Kidney capillary endothelial cell (primary cell): ENCODE measurements at places on chromosomes 1 and 21.
A peak's percentile ranks its signal among the peaks of the same experiment; 100 is the strongest.

DNA sequence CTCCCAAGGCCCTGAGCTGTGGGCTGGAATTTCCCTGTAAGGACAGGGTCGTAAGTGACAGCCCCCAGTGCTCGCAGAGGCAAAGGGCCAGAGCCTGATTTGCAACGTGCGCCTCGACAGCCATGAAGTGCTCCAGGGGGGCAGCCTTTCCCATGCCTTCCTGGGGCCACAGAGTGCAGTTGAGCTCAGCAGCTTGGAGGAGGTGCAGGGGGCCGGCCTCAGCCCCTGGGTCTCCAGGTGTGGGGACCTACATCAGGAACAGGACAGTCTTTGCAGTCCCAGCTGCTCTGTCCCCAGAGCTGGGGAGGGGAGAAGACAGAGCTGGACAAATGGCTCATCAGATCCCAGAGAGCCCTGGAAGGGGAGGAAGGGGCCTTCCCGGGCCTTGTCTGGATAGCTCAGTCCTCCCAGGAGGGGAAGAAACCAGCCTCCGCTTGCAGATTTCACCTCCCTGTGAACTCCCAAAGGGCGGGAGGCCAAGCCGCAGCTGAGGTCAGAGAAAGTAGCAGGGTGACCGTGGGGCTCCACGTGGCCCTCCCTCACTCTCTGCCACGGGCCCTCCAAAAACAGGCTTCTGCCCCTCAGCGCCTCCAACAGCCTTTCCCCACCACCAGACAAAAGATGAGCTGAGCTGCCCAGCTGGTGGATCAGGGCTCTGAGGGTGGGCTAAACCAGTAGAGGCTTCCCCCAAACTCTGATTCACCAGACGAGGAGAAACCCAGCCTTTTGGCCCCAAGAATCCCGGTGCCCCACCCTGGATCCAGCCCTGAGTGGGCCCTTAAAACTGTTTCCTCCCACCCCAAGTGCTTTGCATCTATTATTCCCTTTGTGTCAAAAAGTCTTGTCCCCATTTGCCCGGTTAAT is 76.5 kb downstream of the DHRS3 start:
- DNase-seq = no peak

GRCh38 chr1:41317361-41317760 is 43.9 kb upstream of the FOXO6 start:
- no peak for DNase-seq

DNA sequence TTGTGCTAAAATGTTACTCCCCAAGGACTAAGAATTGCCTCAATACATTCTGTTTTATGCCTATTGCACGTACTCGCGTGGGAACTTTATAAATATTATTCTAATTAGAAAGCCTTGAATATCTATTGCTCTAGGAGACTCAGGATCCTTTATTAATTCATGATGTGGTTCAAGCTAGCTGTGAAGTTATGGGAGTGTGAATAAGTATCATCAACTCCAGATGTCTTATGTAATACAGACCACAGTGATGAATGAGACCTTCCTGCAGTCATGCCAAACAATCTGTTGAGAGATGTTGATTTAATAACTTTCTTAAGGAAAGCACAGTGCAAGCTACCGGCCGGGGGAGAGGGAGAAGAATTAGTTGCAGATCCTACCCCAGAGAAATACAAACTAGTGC is 519.2 kb upstream of the ZP4 start:
- no peak for DNase-seq

GRCh38 chr1:167599957-167600581 is 30.0 kb upstream of the RCSD1 start:
- peak; percentile 46 for DNase-seq

DNA sequence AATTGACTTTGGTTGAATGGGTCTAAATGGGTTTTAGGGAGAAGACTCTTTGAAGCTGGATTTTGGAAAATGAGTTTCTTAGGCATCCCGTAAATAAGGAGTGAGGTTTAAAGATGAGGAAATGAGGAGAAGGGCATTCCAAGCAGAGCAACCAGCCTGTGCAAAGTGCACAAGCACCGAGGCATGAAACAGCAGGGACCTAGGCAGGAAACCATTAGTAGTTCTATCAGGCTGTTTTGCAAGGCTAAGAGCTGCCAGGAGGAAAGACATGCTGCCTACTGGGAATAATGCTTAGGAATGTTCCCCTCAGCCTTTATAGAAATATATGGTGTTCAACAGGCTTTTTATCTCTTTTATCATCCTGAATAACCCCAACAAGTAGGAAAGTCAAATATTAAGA is 153.1 kb upstream of the FGGY start:
- DNase-seq = peak; percentile 51

GRCh38 chr21:26405071-26405470 is 168.0 kb downstream of the CYYR1 start:
- DNase-seq = no peak

- DNase-seq = no peak
These were observed 164.3 kb downstream of the MIS18A start for GRCh38 chr21:32114419-32115035.

GRCh38 chr1:224770336-224770693 is 154.2 kb downstream of the CNIH3 start:
- DNase-seq = no peak
